ENCODE measurements at places on chromosomes 2 and 18.
A peak's percentile ranks its signal among the peaks of the same experiment; 100 is the strongest.

- no peak for DNase-seq
Observed at GRCh38 chr2:75277111-75277510, 77.8 kb upstream of the TACR1 start.

DNA sequence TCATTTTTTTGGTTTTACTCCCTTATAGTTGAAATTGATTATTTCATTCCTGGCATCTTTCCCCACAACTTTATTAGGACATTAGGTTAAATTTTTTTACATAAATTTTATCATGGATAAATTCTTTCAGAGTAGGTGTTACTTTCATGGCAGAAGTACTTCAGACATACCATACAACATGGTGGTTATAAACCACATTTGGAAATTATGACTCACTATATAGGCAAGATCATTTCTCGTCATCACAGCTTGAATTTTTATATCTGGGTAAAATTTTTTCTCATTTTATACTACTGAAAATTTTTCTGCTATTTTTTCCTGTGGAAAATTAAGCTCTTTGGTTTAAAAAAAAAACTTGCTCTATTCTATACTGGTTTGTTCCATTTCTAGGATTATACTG is 111.9 kb upstream of the COL5A2 start:
- DNase-seq = no peak

DNA sequence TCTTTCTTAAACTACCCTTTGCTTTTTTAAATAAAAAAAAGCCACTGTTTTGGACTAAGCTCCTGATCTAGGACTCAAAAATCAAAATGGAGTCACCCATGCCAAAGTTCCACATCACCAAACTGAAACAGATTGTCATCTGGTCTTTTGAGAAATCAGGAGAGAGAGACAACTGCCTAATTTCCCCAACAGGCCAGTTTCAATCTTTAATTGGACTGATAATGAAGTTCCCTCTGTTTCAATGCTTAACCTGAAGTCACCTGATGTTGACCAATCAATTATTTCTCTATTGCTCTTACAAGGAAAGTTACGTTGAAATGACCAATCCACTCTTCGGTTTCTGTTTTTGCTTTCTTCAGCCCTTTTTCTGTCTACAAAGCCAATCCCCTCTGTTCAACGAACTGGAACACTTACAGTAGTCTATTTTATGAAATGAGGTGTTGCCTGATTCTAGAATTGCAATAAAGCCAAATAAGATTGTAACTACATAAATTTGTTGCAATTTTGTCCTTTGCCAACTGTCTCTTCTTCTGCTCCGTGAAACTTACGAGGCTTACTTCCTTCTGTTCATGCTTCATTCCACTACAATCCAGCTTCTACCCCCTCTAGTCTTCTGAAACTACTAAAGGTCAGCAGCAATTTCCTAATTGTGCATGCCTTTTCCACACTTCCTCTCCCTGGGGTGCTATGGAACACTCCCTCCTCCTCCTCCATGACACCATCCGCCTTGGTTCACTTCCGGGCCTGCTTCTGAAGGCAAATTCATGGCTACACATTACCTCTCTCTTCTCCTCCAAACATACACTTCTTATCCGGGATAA is 95.2 kb upstream of the CD302 start:
- DNase-seq = no peak

DNA sequence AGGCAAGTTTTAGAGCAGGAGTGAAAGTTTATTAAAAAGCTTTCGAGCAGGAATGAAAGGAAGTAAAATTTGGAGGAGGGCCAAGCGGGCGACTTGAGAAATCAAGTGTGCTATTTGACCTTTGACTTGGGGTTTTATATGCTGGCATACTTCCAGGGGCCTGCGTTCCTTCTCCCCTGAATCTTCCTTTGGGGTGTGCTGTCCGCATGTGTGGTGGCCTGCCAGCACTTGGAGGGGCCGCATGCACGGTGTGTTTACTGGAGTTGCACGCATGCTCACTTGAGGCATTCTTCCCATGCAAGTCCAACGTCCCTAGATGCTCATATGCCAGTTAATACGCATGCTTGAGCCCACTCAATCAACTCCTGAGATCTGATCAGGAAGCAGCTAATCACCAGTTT is 78.3 kb upstream of the MAP4K4 start:
- no peak for DNase-seq

- no peak for DNase-seq
Observed at GRCh38 chr18:31273812-31274527, 44.0 kb upstream of the DSG1 start.

GRCh38 chr18:59123588-59124369 is 15.9 kb upstream of the SEC11C start:
- no peak for DNase-seq

DNA sequence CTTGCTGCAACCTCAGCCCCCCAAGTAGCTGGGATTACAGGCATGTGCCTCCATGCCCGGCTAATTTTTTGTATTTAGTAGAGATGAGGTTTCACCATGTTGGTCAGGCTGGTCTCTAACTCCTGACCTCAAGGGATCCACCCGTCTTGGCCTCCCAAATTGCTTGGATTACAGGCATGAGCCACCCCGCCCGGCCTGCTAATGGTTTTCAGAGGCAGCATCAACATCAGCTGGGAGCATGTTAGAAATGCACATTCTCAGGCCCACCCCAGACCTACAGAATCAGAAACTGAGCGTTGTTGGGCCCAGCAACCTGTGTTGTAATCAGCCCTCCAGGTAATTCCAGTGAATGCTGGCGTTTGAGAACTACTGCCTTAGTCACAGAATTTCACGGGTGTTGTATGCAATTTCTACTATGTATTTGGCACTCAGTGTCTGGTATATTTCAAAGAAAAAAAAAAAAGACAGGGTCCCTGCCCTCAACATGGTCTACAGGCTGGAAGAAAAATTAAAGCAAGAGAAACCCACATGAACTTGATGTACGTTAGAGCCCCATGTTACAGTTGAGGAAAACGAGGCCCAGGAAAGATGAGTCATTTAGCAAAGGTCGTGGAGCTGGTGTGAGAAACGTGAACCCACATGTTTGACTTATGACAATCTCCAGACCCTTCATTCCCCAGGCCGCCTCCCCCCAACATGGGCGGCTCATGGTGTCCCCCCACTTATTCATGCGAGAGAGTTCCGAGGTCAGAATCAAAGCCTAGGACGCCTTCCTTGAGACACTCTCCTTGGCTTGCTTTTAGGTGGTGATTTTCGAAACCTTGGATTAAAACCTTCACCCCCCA is 35.3 kb downstream of the SH3BP4 start:
- DNase-seq = no peak

DNA sequence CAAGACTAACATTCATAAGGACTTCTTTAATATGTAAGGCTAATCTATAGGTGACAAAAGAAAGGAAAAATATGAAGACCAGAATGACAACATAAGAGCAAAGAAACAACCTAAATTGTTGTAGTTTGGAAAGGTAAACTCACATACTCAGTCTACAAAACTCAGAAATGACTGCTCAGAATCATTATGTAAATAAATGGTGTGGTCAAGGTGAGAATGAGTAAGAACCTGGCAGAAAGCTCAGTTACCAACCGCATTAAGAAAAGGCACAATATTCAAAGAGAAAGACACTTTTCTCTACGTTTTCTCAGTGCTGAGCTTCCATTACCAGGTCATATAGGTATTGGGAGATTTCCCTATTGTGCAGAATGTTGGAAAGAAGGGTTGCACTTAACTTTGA is 15.8 kb downstream of the ATF2 start:
- DNase-seq = no peak

DNA sequence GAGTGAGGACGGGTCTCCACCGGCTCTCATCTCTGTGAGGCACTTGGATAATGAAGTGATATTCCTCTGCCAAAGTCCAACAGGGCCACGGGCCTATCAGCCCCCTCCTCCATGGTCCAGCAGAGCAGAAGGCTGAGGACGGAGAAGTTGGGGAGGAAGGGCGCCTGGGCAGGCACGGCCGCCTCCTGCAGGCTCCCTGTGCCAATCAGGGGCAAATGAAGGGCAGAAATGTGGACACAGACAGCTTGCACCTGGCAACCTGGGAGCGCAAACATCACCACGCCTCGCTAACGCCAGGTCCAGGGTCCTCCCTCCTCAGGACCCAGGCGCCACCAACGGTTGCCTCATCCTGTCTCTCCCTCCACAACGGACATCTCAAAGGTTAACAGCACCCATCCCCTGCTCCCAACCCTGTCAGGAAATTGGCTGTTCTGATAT is 24.3 kb downstream of the SMAD7 start:
- DNase-seq = no peak

- no peak for DNase-seq
Observed at GRCh38 chr2:128442891-128443302, 124.2 kb upstream of the HS6ST1 start.

DNA sequence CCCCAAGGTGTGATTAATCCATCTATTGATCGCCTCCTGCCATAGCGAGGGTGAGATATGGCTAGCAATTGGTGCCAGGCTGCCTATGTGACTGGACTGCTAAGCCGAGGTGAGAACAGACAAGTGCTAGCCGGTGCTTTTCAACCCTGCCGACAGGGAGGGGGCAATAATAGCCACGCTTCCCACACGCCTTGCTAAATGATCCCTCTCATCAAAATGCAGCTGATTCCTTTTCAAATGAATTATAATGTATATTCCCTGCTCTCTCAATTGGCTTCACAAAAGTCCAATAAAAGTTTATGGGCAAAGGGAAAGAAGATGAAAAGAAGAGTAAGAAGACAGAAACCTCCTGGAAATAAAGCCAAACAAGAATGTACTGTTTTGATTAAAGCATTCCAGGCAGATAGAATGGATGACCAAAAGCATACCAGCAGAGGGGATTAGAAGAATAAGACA is 235.6 kb downstream of the ICOS start:
- DNase-seq = no peak

DNA sequence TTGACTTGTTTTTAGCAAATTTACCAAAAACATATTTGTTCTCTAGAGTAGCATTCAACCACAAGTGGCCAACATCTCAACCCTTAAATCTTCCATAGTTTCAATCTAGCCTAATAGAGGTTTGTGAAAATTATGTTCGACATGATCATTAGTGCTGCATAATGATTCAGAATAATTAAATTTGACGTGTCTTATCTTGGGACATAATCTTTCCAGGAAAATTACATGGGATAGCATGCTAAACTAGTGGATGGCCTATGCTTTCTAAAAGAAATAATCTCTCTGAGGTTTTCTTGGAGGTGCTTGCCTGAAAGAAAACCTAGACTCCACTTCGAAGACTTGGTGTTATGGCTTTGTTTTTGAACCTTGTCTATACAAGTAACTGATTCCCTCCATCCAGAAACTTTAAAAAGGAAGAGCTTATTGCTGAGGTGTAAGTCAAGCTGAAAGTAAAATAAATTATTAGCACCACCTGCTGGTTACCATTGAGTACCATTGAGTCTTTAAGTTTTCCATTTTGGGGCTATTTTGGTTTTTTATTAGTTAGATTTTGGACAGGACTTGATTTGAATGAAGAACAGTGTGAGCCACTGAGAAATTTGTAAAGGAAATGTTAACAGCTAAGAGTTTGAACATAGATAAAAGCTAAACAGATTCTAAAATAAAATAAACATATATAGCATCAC is 32.7 kb downstream of the COX7A2L start:
- DNase-seq = no peak

DNA sequence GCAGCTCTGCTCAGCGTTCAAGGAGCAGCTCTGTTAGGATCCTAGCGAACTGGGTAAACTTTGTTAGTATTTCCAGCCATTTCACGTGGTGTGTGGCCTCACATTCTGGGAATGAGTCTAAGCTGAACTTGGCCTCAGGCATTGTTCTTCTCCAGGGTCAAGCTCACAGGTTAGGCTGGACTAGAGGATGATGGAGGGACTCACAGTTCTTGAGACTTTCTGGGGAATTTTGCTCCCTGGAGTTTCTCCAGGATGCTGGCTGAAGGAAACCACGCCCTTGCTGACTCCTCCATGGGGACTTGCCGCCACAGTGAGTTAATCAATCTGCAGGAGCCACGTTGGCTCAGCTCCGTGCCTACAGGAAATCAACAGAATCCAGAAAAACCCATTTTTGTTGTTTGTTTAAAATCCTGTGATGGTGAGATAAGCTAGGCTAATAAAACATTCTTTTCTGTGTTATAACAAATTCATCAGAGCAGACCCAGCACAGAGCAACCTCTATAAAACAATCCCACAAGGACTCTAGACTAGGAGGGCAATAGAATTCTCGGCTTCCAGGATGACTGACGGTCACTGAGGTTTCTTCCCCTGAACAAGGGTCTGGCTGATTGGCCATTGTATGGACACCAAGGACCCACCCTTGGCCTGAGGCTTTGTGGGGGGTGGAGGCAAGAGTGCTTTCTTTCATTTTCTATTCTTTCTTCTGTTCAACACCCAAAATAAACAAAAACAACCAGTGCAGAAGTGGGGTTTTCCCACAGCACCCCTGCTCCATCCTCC is 12.6 kb downstream of the CNDP1 start:
- DNase-seq = no peak

DNA sequence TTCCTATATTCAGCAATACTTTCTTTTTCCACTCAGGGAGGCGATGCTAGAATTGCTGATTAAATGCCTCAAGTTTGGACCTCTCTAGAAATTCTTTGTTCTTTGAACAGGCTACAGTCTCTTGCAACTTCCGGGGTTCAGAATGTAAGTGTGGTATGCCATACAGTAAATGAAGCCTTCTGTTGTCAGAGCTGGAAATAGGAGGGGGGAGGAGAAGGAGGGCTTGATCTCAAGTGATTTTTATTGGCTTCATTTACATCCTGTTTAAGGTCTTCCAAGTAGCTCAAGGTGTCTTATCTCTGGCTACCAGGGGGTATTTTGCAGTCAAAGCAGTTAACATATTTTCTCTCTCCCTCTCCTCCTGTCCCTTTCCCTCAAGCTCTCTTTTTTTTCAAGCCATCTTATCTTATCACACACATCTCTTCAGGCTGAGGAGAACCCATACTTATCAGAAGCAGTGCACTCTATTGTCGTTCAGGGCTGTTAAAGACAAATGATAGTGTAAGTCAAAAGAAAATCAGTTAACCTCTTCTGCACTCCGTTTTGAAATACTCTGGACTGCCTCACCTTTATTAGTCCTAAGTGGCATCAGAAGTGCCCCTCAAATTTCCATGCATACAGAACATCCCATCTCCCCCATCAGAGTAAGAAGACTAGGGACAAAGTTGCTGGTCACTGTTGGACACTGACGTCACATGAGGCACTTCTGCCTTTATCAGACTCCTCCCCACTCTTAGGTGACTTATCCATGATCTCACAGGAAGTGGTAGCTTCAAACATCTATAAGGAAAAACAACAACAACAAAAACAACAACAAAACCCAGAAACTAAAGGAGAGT is 112.2 kb downstream of the ZNF521 start:
- DNase-seq = peak; percentile 83

- no peak for DNase-seq
Observed at GRCh38 chr18:26207937-26208336, 18.3 kb upstream of the TAF4B start.

- no peak for DNase-seq
Observed at GRCh38 chr2:235170016-235170415, 218.2 kb downstream of the SH3BP4 start.
